LHCN-M2 (cell line): ENCODE measurements at places on chromosomes 5 and 9. TPM values are rescaled to one million over a fixed set of nuclear protein-coding genes. Genes with fewer than 3 reads are reported as not detected.
A peak's percentile ranks its signal among the peaks of the same experiment; 100 is the strongest.

GRCh38 chr9:79357616-79358015 lies 214.1 kb upstream of the TLE4 start:
- no peak for DNase-seq

DNA sequence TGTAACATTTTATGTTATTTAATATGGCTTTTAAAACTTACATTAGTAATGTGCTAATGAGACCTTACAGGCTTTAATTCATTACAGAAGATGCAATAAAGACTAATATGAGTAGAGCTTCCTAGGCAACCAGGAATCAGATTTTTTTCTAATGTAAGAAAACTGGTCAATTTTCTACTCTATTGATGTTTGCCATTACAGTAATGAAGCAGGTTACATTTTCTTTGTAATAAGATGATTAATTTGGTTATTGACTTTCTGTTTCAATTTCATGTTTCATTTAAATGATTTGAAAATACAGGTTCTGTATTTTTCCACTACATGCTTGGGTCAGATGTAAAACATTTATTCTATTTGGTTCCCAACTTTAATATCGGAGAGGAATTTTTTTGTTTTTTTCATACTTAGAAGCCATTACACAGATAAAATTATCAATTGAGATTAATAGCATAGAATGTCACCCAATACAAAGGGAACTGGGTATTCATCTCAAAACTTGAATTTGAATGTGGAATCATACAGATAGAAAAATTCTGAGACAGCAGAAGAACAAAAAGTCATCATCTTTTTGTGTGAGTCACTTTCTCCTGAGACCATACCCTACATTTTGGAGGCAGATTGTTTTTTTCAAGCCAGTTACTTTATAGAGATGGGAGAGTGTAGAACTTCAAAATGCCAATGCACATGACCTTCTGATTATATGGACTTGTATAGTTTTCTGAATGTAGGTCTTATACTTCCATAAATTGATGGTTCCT lies 133.6 kb upstream of the HMHB1 start:
- no peak for DNase-seq

Gene ENTPD2
- not detected in 2 replicates for total RNA-seq

DNA sequence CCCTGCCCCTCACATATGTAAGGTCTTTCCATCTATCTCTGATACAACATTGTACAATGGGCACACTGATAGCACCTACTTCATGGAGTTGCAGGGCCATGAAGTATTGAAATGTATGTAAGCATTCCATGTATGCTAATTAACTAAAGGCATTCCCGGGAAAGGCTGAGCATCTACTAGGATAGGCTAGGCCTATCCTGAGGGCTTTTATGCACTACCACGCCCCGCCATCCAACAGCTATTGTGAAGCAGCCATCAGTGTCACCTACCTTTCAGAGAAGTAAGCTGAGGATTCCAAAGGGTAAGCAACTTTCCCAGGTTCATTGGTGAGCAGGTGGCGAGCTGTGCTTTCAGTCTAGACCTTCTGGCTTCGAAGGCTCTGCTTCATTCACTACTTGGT lies 47.6 kb downstream of the NSG2 start:
- no peak for DNase-seq

- DNase-seq: no peak
Observed at GRCh38 chr9:114083666-114084065, 5.6 kb upstream of the AMBP start.

- DNase-seq: peak; percentile 24
Observed at GRCh38 chr5:81971111-81971711, 612 bp upstream of the ATG10 start.

DNA sequence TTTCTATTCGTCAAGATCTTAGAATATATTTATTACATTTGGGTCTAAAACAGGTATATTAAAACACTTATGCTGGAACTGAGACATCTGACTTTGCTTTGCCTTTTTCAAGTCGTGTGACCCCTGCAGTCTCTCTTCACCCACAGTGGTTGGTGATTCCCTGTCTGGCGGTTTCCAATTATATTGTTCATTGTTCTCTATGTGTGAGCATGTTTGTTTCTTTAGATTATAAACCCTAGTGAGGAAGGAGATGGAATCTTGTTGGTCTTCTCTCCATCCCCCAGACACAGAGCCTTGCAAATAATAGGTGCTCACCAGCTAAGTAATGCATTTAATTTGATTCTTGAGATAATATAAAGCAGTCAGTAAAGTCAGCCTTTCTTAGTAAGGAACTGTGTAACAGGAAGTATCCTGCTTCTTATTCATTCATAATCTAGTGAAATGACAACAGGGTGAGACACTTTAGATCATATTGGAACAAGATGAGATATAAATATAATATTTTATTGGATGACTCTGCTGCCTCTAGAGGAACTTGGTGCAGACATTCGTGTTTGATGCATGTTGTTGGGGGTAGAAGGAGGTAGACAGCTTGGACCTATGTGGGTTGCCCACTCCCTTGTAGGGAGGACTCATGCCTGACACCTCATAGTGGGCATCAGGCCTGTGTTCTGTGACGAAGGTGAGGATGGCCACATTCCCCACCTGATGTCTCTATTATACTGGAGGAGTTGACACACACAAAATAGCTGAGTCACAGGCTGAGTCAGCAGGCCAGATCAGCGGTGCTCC lies 88.1 kb downstream of the FGF1 start:
- DNase-seq: peak; percentile 85

Gene UBAP2
- 16.2 and 18.5 TPM in 2 replicates for total RNA-seq

DNA sequence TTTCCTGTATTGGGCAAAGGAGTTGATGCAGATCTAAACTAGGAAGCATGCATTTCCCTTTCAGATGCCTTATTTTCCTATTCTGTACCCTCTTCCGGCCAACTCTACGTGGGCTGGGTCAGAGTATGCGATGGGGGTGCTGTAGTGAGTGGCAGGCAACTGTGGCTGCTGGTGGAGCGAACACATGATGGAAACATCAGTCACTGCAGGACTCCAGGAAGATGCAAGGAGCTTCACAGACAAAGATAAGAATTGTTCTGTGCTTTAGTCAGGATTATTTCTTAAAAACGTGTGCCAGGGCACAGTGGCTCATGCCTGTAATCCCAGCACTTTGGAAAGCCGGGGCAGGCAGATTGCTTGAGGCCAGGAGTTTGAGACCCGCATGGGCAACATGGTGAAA lies 75.1 kb downstream of the PSAT1 start:
- DNase-seq: no peak

DNA sequence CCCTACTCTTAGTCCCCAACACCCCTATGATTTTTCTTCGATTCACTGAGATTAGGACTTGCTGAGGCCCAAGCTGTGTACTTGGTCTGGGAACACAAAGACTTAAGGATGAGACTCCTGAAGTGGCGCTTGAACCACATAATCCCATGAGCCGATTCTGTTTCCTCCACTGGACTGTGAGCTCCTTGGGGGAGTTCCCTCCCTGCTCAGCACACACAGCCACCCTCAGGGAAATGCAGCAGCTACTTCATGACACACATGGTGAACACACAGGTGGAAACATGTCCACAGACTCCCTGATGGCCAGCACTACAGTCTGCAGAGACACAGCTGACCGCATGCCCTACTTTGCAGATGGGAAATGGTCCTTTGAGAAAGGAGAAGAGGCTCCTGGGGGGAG lies 101.1 kb downstream of the C5orf15 start:
- no peak for DNase-seq

DNA sequence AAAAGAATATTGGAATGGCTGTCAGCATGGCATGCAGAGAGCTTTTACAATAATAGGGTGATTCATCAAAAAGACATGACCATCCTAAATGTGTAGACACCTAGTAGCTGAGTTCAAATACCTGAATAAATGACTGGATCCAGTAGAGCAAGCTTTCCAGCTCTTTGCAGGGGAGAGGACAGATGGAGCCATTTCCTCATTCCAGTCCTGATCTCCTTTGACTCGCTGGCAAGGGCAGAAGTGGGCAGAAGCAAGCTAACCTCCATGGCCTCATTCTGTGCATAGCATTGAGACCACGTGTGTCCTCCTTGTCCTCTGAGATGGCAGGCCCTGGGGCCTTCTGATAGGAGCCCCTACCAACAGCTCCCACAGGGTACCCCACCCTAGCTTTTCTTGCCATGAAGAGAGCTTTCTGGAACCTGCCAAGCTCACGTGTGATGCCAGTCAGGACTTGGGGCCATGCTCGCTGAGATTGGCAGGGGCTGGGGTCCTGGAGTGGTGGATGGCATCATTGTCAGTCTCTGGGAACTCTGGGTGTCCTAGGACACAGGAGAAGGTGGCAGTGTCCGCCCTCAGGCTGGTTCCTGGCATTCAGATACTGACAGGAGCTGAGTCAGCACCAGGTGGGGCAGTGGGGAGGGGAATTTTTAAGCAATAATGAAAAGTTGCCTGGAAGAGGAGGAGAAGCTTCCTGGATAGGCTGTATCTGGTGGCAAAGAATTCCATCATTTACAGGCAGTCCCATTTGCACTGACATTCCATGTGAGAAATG lies 33.6 kb downstream of the WWC1 start:
- DNase-seq: no peak

- DNase-seq: no peak
Observed at GRCh38 chr5:154626876-154627557, 128.2 kb upstream of the LARP1 start.

DNA sequence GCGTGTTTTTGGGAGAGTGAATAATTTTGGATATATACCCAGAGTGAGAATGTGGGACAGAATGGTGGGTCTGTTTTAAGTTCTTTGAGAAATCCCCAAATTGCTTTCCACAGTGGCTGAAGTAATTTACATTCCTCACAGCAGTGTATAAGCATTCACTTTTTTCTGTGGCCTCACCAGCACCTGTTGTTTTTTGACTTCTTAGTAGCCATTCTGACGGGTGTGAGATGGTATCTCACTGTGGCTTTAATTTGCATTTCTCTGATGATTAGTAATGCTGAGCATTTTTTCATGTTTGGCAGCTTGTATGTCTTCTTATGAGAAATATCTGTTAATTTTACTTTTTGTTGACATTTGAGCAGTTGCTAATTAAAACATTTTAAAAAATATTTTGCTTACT lies 9.4 kb upstream of the SPATA31D1 start:
- DNase-seq: peak; percentile 72

Gene PKD2L2
- total RNA-seq: not detected in 2 replicates

DNA sequence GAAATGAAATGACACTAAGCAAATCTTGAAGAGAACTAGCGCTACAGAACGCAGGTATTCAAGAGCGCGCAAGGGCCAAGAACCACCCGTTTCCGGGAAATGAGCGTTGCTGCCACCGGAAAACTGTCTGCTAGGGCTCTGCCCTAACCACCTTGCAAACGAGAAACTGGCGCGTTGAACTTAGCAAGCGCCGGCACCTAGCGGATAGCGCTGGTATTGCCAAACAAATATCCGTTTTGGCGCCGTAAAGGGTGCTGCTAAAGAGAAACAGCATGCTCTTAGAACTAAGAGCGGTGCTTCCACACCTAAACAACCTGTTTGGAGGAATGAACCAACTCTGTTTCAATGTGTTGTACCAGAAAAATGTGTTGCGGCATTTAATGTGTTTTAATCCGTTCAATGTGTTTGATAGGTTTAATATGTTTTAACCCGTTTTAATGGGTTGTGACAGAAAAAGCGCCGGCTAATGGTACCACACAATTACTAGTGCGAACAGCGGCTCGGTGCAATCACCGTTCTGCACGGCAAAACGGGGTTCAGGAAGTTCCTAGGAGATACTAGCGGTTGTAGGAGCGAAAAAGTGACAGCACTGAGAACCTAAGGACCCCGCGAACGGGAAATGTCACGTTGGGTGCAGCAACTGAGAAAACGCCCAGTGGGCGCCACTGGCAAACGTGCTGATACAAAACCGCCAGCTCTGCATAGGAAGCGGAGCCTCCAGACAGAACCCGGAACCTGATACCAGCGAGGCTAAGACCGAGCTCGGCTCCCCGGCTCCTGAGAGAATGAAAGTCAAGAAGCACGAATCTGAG lies at the start of gene ANXA2R:
ANXA2R (minus strand) TSS at position 33 of the 812 bp plus-strand sequence. CDS start 273 bp downstream, outside the sequence.
- peak; percentile 94 for DNase-seq

DNA sequence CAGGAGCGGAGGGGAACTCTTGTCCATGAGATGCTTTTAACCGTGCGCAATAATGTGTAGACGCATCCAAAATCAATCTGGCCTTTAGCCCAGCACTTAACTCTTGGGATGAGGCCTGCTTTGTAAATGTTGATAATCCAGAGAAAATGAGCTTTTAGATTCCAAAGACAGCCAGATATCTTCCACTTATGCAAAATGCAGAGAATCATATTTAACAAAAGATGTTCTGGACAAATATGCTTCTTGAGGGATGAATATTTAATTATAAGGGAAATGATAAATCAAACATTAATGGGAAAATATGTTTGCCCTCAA lies 5.6 kb downstream of the S1PR3 start:
- DNase-seq: no peak

DNA sequence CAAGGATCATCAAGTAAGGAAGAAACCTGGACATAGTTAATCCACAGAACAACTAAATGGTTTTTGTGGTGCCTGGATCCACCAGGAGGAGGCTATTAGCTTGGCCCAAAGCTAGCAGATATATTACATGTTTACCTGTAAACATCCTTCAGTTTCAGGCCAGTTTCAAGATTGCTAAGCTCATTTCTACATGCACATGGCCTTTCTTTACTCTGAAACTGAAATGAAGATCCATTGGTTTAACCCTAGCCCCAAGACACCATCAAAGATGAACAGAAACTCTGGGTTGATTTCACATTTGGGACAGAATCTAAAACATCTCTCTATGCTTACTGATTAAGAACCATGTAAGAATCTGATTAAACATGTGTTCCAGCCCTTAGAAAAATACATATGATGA lies 611.8 kb downstream of the TLE1 start:
- no peak for DNase-seq

GRCh38 chr5:26942481-26942880 lies 95.9 kb downstream of the CDH9 start:
- DNase-seq: peak; percentile 39

DNA sequence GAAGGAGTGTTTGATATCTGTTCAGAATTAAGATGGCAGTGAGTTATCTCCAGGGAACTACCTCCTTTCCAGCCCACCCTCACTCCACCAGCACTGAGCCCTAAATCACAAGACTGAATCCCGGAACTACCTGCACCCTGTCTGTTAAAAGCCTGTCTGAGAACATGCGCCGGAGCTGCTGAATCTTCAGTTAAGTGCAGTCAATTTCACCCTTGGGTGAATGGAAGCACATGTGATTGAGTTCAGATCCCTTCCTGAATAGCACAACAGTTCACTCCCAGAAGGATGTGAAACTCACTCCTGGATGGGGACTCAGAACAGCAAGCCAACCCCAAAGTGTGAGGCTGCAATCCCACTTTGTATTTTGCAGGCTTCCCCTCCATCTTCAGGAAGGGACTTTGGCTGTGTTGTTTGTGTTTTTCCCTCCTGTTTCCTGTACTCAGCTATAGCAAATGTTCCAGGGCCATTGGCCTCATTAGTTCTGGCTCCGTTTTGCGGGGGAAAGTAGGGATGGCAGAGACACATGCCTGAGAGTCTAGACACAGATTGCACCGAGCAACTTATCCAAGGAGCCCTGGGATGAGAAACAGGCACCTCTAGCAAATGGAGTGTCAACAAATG lies 43.4 kb downstream of the DPYSL3 start:
- no peak for DNase-seq

Gene TRMT10B
- 1.2 and 2.0 TPM in 2 replicates for total RNA-seq

GRCh38 chr9:110131499-110131898 lies 76.5 kb downstream of the C9orf152 start:
- no peak for DNase-seq

Gene PCDH12
- under 0.01 TPM in 1 of 2 replicates, not detected in the other for total RNA-seq

GRCh38 chr9:124783830-124784229 lies 6.9 kb downstream of the OLFML2A start:
- DNase-seq: no peak
